ENCODE measurements at places on chromosomes 13 and 19.

- DNase-seq = no peak
Measured at GRCh38 chr13:77448689-77449088, 86.8 kb upstream of the SCEL start.

- DNase-seq = no peak
Measured at GRCh38 chr19:11288349-11288748, 7.6 kb upstream of the TSPAN16 start.

GRCh38 chr13:43077906-43078305, 54.5 kb downstream of the DNAJC15 start:
- DNase-seq = no peak

GRCh38 chr13:84574851-84575250, 692.6 kb upstream of the SLITRK1 start:
- DNase-seq = no peak

GRCh38 chr13:106498158-106498557, 37.3 kb downstream of the EFNB2 start:
- DNase-seq = no peak

GRCh38 chr19:49590971-49591730, at the start of gene PRR12:
PRR12 (plus strand) TSS chr19:49591182; CDS start chr19:49591655, 473 bp downstream.
- peak; percentile 66 for DNase-seq

- no peak for DNase-seq
Measured at GRCh38 chr19:55348317-55349034, 6.0 kb downstream of the COX6B2 start.

DNA sequence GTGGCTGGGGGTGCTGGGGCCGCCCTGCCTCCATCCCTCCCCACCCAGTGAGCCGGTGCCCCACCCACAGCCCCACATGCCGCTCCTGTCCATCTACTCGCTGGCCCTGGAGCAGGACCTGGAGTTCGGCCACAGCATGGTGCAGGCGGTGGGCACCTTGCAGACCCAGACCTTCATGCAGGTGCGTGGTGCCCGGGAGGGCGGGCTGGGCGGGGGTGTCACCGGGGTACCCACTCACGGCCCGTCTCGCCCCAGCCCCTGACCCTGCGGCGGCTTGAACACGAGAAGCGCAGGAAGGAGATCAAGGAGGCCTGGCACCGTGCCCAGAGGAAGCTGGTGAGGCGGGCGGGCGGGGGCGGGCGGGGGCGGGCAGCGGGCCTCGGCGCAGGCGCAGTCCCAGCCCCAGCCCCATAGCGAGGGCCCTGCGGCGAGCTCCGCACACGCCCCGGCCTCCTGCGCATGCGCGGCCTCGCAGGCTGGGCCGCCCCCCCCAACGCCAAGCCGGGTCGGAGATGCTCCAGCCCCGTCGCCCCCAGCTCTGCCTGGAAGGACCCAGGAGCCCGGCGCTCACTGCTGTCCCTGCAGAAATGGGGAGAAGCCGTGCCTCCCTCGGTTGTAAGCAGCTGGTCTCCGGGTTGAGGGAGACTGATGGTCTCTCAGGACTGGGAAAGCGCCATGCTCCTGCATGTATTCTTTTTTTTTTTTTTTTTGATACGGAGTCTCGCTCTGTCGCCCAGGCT, 7.7 kb downstream of the ARHGAP45 start:
- DNase-seq = peak; percentile 100

GRCh38 chr13:47588676-47589075, 412.4 kb downstream of the SUCLA2 start:
- no peak for DNase-seq
